GM12892 (cell line): ENCODE measurements at places on chromosomes 7 and 10.

- DNase-seq = no peak
These were observed 38.3 kb upstream of the SRGN start for GRCh38 chr10:69049566-69049961.

GRCh38 chr7:41711283-41712064, 8.6 kb upstream of the INHBA start:
- DNase-seq = no peak

DNA sequence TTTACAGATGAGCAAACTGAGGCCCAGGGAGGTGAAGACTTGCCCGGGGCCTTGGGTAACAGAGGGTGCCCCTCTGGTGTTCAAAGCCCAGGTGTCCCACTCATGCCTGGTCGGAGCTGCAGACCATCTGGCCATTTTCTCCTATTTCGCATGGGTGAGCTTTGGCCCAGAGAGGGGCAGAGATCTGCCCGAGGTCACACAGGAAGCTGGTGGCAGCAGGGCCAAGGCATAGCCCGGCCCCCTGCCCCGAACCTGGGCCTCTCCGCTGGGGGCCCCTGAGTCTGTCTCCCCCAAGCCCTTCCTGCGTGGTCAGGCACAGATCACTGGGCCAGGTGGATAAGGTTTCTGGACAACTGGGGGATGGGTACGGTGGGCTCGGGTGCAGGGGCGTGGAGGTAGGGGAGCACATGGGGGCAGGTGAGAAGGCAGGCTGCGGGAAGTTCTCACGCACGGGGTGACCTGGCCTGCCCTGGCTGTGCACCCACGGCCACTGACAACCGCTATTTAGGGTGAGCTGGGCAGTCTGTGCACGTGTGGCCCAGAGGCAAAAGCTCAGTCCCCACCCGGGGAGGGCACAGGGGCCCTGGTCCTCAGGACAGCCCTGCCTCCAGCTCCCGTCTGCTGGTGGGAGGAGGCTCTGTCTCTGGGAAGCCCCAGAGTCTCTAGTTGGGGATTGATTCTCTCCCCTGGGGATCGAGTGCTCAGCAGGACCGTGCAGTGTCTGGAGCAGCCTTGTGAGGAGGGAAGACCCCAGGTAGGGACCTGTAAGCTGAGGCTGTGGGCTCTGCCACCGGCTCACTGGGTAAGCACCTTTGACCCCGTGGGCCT, 68.6 kb downstream of the UNCX start:
- no peak for DNase-seq

DNA sequence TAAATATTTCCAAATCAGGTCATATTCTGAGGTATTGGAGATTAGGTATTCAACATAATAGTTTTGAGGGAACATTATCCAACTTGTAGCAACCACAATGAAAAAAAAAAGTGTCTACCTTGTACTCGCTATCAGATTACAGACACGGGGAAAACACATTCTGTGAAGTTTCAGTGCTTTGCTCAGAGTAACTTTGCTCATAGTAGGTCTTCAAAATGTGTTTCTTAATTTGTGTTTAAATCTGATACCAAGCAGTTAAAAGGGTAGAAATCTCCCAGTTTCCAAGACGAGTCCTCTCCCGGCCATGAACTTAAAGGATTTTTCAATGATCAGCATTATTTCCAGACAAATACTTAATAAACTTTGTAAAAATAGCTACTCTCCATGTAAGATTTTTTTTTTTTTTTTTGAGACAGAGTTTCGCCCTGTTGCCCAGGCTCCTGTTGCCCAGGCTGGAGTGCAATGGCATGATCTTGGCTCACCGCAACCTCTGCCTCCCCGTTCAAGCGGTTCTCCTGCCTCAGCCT, 39.2 kb downstream of the DDIT4 start:
- no peak for DNase-seq

GRCh38 chr7:75756991-75757676, 14.9 kb downstream of the CCL26 start:
- no peak for DNase-seq

DNA sequence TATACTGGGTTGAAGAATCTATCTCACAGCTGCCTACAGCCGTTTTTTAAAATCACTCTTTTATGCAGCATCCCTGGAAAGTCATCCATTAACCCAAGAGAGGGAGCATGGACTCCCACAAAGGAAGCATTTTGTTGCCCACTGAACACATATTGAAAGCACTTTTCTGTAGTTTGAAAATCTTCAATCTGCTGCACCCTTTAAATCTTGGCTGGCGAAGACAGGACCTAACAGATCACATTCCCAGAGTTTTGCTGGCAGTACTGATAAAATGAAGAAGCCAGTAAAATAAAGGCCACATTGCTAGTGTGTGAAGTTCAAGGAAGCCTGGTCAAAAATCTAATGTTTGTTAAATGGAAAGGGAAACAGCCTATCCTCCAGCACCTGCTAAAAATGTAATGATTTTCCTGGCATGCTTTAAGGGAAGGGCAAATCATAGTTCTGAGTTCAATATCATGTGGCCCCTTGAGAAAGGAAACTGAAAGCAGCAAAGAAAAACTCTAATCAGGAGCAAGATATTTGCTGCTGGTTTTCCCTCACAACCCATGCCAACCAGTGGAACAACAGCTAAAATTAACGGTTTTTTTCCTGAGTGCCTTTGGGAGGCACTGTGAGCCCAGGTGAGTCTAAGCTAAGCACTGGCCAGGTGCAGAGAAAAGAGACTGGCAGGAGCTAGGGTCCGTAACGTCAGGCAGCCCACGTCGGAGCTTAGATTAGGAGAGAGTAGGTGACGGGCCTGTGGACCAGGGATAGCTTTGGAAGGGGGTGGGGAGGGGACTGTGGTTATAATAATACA, 97.9 kb upstream of the PALS2 start:
- DNase-seq = no peak

DNA sequence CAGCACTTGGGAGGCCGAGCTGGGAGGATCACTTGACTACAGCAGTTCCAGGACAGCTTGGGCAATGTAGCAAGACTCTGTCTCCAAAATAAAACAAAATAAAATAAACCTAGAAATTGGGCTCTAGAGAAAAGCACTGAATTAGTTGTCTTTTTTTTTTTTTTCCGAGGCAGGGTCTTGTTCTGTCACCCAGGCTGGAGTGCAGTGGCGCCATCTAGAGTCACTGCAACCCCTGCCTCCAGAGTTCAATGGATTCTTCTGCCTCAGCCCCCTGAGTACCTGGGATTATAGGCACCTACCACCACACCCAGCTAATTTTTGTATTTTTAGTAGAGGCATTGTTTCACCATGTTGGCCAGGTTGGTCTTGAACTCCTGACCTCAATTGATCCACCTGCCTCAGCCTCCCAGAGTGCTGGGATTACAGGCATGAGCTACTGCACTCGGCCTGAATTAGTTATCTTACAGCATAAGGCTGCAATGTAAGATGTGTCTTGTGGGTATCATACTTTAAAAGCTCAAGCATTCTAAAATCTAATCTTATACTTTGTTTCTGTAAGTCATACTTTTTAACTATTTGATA, 12.8 kb downstream of the MEIG1 start:
- DNase-seq = no peak

DNA sequence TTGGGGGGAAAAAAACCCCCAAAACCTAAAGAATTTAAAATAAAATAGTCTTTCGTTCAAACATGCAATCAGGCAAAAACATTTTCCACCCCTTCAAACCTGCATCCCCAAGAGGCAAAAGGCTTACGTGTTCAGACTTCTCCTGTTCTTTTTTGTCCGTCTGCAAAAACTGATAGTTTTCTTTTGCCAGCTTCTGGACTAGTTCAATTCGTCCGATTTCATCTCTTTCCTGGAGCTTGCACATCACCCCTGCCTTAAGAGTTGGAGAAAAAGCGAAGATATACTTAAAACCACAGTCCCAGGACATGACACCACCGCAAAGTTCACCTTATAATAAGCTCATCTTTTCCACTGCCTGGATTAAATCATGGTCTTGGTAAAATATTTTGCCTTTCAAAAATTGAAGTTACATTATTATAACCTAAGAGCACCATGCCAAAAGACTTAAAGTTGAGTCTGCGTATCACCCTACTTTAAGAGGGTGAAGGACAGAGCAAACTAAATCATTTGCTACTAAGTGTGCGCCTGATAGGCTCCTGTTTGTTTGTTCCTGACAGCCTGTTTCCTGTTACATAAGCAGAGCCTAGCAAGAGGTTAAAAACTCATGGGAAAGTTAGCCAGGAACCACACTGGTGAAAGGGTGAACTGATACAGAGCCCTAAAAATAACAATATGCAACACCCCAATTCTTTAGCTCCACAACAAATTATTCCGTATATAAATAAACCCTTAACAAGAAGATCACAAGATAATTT, 137.0 kb downstream of the RAPGEF5 start:
- DNase-seq = no peak

DNA sequence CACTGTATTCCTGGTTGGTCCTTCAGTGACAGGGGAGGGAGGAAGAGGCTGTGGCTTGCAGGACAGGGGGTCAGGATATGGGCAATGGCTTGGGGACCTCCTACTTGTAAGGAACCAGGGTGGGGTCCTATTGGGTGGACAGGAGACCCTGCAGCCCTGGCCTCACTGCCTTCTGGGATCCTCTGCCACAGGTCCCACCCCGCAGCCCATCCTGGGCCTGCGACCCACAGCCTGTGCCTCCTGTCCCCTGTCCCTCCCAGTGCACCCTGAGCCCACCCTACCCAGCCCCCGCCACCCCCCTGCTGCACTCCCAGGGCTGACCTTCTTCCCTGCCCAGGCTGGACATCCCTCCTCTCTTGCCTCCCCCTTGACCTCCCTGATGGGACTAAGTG, 58.7 kb upstream of the MYL10 start:
- no peak for DNase-seq
